Kasumi-1 (cell line): ENCODE measurements at places on chromosomes 7 and 10.

DNA sequence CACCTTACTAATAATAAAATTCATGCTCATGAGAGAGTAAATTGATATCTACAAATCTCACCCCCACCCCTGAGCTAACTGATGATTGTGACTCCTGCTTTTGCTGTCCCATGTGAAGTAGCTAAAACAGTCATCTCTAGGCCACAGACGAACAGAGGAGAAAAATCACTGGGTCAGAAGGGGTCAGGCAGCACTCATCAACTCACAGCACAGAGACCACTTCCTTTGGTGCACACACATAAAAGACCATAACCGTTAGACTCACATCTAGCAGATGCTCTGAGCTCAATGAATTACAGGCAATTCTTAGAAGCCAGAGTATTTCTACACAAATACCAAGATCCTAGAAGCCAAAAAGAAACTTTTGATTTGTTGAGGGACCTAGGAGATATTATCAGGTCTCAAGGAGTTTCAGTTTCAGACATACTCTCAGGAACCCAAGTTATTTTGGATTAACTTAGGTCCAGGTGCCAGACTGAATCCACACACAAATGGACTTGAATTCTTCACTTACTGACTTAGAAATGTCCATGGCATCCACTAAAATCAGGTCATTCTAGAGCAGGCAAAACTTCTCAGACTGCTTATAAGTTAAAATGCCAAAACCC is 65.0 kb upstream of the TES start:
- no peak for DNase-seq

GRCh38 chr10:63489838-63490237 is 24.1 kb upstream of the JMJD1C start:
- DNase-seq: no peak

DNA sequence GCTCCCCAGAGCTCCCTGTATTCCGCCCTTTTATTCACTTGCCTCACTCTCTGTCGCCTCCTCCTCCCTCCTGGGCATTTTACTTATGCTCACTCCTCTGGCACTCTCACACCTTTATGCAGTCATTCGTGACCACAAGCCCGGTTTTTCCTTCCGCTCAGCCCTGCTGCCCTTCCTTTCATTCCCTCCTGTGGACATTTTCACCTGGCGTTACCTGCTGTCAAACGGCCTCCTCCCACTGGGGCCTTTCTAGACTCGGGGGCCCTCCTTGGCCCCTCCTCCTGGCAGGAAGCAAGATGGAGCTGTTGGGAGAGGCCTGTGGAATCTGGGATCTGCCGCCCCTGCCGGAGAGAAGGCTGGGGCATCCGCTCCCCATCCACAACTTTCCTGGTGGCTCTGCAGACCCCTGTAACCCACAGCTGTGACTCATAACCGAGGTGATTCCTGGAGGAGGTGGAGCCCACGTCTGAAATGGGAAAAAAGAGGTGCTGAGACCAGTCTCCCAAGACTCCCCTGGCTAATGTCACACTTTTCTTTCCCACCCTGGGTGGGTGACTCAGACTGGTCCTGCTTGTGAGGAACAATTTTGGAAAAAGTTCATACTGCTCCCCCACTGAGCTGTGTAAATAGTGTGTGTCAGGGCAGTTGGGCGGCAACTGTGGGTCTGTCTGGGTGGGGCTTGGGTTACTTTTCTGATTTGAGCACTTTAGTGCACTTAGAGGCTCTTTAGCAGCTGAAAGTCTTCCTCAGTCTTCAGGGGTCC is 1.2 kb downstream of the VCL start:
- peak; percentile 51 for DNase-seq

DNA sequence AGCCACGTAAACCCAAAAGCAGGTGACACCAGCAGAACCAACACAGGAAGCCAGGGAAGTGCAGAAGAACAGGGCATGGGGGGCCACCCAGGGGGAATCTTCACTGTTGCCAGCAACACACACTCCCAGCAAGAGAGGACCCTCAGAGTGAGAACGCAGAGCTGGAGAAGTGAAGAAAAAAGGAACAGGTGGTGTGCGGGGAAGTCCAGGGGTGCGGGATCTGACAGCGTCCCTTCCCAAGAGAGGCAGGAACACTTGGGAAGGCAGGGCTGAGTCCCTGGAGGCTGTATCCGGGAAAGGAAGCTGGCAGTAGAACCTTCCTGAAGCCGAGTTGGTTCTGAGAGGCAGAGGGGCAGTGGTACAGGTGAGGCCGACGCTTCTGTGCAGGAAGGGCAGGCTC is 27.7 kb downstream of the AGAP4 start:
- no peak for DNase-seq
